ENCODE measurements at places on chromosomes 12 and 14.

DNA sequence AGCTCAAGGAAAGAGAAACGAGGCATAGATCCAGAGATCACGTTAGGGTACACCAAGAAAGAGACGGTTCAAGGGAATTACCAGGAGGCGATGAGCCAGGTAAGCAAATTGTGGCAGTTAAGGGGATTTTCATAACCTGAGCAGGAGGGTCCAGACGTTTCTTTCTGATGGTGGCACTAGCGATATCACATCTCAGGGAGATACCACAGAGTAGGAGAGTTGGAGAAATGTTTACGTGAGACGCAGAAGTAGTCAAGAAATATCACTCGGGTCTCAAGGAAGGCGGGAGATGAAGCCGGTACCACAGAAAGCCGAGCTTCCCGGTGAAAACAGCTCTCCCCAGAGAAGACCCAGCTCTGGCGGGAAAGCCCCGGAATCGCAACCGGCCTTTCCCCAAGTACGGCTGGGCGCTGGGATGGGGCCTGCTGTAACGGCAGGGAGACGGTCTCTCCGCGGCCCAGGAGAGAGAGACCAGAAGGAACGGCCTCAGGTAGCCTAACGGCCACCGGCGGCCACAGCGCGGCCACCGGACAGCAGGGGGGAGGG is 485 bp downstream of the SENP1 start:
- DNase-seq = no peak

DNA sequence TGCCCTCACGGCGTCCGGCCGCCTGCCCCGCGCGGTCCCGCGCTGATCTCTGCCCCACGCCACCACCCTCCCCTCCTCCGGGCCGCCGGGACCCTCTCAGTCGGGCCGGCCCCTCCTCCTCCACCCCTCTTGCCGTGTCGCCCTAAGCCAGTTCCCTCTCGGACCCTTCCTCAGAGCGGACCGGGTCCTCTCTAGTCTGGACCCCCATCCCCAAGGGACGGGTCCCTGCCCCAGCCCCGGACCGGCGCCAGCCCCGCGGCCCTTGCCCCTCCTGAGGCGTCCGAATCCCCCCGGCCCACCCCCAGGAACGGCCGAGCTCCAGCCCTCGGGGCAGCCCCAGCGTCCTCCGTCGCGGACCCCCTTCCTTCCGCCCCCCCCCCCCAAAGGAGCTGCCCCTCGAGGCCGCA is 485 bp downstream of the PPP4R4 start:
- DNase-seq = no peak

- DNase-seq = no peak
Observed at GRCh38 chr12:124566161-124566996, 1.0 kb downstream of the NCOR2 start.

- no peak for DNase-seq
Observed at GRCh38 chr14:54724123-54724522, 157.2 kb downstream of the SAMD4A start.

DNA sequence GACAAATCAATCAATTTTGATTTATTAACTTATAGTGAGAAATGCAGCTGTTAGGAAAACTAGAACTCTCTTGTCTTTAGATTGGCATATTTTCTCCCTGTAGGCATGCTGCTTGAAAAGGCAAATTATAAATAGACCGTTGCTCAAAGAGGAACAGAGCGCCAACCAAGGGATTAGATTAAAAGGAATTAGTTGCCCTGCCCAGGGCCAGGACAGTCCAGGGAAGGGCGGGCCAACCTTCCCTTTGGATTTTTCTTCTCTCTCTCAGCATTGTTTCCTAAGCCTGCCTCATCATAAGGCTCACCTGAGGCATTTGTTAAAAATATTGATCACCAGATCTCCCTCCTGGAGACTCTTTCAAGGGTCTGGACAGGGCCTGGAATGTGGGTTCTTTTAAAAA is 8.6 kb downstream of the CIPC start:
- DNase-seq = no peak

GRCh38 chr12:26124446-26125399 is at the start of gene BHLHE41:
BHLHE41 (minus strand) TSS chr12:26125037; CDS start chr12:26124779, 258 bp downstream.
- DNase-seq = no peak
